ENCODE measurements at places on chromosomes 7 and 10.

DNA sequence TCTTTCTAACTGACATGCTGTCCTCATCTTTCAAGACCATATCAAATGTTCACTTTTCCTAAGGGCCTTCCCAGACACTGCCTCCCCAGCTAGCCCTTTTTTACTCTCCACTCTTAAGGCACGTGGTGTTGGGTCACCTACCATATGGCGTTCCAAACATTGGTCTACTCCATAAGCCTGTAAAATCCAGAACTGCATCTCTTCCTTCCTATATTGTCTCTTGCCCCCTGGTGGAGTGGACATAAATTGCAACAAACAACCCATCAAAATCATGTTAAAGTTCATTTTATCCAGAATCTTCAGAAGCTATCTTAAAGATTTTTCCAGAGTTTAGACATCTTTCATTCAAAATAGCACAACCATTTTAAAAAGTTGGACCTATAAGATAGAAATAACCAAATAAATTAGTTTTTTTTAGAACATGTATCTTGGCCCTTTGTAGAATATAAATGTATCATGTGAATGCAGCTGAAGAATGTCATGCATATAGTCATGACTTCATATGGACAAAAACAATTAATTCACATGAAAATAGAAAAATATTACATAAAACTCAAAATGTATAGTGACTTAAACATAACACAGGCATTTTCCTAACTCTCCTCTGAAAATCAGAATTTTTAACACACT is 180.6 kb upstream of the CHRM2 start:
- DNase-seq = no peak

DNA sequence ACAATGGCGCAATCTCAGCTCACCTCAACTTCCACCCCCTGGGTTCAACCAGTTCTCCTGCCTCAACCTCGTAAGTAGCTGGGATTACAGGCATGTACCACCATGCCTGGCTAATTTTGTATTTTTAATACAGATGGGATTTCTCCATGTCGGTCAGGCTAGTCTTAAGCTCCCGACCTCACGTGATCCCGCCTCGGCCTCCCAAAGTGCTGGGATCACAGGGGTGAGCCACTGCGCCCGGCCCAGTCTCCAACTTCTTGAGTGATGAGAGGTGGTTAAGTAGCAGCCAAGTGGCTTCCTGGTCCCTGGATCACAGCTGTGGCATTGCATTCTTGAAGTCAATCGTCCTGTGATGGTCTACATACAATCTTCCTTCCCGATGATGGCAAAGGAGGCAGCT is 46.1 kb upstream of the NFE2L3 start:
- DNase-seq = no peak

DNA sequence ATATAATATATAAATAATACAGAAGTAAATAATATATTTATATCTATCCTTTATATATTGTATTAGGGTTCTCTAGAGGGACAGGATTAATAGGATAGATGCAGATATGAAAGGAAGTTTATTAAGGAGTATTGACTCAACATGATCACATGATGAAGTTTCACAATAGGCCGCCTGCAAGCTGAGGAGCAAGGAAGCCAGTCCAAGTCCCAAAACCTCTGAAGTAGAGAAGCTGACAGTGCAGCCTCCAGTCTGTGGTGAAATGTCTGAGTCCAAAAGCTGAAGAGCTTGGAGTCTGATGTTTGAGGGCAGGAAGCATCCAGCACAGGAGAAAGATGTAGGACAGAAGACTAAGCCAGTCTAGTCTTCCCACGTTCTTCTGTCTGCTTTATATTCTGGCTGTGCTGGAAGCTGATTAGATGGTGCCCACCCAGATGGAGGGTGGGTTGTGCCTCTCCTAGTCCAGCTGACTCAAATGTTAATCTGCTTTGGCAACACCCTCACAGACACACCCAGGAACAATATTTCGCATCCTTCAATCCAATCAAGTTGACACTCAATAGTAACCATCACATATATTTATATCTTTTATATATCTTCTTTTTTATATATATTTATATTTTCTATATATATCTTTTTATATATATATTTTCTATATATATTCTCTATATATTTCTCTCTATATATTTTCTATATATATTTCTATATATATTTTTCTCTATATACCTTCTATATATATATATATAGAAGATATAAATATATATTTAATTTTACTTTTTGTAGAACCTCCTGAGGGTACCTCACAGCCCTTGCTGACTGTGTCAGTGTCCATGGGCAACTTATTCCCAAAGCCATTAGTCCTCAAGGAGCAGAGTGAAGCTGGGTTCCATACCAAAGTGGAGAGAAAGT is 24.6 kb upstream of the AKR1B10 start:
- no peak for DNase-seq

DNA sequence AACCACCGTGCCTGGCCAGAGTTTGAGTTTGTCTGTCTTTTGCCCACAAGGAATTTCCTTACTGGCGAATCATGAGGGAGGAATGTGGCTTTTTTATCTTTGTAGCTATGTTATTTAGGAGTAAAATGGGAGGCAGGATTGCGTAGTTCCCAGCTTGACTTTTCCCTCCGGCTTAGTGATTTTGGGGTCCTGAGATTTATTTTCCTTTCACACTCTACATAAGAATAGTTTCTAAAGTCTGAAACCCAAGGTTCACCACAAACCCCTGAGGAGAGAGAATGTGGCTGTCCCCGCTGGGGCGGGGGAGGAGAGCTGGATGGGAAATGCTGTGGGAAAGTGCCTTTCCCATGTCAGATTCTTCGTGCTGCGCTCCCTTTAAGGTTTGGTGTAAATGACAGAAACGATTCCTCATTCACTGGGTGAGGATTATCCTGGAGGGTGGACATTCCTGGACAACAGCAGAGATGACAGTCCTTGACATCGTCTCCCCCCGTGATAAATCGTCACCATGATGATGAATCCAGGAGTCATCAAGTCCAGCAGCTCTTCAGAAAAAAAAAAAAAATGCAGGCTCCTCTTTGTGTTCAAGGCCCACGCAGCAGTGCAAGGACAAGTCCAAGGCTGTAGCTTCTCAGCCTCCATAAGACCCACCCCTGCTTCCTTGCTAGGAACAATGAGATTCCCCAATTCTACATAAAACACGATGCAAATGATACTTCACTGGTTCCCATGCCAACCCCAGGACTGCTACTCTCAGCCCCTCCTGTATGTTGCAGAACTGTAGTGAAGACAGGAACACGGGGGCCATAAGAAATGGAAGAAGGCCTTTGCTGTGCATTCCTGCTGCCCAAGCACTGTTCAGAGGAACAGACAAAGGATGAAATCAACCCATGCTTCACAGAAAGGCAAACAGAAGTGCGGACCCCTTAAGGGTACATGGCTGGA is 233.1 kb downstream of the CCDC3 start:
- no peak for DNase-seq

DNA sequence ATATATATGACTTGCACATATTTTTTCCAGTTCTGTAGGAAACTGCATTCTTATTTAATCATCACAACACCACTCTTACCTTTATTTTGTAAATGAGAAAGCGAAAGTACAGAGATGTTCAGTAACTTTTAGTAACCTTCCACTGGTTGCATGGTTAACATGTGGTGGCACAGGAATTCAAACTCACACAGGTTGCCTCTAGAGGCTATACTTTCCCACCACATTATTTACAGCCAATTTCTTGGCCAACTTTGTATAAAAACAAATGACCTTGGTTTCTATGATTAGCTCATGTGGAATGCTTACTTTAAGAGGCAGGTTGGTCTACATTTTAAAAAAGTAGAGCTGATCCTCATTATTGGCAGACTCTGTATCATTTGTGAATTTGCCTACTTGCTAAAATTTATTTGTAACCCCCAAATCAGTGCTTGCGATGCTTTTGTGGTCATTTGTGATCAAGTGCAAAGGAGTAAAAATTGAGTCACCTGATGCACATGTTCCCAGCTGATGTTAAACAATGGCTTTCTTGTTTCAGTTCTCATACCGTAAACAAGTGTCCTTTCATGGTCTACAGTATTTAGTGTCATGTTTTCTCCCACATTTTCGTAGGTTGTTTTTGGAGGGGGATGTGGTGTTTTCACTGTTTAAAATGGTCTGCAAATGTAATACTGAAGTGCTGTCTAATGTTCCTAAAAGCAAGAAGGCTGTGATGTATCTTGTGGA is 14.8 kb downstream of the BBS9 start:
- no peak for DNase-seq

DNA sequence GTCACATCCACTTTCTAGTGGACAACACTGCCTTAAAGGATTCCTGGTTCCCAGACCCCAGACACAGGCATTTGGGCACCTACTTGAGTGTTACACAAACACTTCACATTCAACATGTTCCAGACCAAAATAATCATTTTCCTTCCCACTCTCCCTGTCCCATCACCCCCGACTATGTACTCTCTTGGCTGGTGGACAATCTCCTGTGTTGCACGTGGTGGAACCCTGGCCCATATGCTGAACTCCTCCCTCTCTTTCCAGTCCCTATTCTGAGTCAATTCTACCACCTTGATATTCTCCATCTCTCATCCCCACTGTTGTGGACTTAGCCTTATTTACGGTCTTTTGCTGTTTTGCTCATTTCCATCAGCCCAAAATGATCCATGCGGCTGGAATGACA is 8.3 kb upstream of the SEPHS1 start:
- DNase-seq = no peak

GRCh38 chr7:128919881-128920799 is 9.6 kb upstream of the KCP start:
- DNase-seq = no peak
